HuH-7.5 (cell line): ENCODE measurements at places on chromosomes 2 and 18.

DNA sequence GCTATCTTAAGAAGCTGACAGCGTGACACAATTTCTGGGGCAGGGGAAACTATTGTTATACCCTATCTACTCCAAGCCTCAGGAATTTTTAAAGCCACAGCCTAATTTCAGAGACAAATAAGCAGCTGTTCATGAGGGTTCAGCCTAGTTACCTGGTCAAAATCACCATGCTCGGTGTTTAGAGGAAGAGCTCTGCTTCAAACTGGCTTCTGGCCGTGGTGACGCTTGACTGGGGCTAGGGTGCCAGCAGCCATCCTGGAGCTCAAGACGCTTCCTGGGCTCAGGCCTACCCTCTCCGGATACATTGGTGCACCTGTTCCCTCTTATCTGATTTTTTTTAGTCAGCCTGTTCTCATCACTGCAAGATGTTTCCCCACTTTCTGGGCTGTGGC is 41.7 kb downstream of the FRZB start:
- no peak for DNase-seq

- no peak for DNase-seq
Measured at GRCh38 chr2:220847589-220847988, 724.5 kb downstream of the EPHA4 start.

- DNase-seq: no peak
Measured at GRCh38 chr2:8547284-8548064, 134.4 kb upstream of the ID2 start.

DNA sequence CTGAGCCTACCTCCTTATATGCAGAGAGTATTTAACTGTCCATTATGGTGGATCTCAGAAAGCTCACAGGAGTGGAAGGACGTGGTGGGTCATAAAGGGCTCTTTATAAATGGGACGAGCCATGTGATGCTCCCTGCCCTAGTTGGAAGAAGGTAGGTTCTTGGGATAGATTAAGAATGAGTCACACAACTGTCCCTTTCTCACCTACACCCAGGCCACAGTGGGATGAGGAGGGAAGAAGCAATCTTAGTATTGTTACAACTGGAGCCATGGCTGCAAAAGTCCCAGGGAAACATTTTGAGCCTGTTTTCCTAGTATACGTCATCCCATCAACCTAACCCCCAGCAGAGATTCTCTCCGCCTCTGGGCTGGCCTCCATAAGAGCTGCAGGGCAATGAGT is 229.9 kb downstream of the TTC32 start:
- no peak for DNase-seq

DNA sequence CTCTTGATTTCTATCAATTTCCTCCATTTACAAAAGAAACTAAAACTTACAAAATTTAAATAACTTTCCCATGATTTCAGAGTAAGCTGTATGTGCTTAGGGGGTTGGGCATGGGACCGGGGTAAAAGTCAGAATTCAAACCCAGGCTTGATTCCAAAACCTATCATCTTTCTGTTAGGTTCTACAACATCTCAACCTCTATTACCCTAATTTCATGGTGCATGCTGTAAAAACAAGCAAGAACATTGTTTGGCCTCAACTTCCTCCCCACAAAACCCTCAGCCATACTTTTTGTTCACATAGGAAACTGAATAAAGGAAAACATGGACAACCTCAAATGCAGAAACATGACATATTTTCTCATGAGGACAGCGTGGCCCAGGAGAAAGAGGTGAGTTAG is 59.3 kb downstream of the RDH14 start:
- DNase-seq: no peak

GRCh38 chr2:97546711-97547110 is 43.0 kb downstream of the ANKRD36B start:
- no peak for DNase-seq

DNA sequence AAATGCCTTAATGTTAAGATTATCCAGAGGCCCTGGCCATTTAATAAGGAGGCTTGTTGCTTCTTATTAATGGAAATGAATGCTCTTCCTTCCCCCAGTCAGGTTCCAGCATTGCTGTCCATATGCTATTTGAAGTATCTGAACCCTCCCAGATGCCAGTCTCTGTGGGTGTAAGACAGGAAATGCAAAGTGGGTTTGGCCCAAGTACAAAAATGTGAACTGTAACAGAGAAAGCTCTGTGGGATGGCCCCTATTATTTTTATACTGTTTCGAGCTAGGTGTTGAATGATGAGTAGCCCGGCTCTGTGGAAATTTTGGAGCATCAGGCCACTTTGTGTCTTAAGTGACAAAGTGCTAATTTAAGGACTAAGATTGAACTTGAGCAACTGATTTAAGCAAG is 141.0 kb downstream of the UXS1 start:
- no peak for DNase-seq

- DNase-seq: no peak
Measured at GRCh38 chr2:161233858-161234431, 73.7 kb downstream of the TANK start.

- no peak for DNase-seq
Measured at GRCh38 chr18:45571714-45572113, 43.6 kb upstream of the SLC14A2 start.
